ENCODE measurements at places on chromosomes 1 and 21. TPM values are rescaled to one million over a fixed set of nuclear protein-coding genes. Genes with fewer than 3 reads are reported as not detected.

DNA sequence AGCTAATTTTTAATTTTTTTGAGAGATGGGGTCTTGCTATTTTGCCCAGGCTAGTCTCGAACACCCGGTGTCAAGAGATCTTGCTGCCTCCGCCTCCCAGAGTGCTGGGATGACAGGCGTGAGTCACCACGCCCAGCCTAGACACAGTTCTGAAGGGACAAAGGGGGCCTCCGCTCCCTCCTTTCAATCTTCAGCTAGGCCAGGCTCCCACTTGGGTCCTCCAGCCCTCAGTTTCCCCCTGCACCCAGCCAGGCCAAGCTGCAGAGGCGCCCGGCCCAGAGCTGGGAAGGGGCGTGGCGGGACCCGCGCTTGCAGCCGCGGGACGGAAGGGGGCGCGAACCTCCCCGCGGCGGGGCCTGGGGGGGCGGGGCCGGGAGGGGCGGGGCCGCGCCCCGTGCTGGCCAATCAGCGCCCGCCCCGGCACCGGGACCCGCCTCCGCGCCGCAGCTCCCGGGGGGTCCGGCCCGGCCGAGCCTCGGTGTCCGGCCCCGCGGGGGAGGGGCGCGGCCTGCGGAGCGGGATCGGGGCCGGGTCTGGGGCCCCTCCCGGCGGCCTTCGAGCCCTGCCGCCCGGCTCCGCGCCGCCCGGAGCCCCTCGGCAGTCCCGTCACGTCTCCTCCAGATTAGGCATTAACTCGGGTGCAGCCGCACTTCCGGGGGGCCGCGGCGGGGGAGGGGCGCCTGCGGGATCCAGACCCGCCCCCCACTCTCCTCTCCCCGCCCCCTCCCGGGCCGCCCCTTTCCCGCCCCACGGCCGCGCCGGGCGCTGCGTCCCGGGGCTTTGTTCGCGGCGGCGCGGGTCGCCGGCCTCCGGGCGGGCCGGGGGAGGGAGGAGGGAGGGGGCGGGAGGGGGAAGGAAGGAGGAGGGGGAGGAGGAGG lies 559 bp upstream of the AGRN start:
- DNase-seq, result peak; percentile 88

GRCh38 chr1:37808369-37809319 lies 636 bp upstream of the YRDC start:
- DNase-seq, result peak; percentile 64

The TBX19 gene
- total RNA-seq, result 2.9 TPM

GRCh38 chr21:45859762-45860357 lies 121.7 kb upstream of the COL6A1 start:
- DNase-seq, result no peak

The RAB42 gene
- total RNA-seq, result not detected

DNA sequence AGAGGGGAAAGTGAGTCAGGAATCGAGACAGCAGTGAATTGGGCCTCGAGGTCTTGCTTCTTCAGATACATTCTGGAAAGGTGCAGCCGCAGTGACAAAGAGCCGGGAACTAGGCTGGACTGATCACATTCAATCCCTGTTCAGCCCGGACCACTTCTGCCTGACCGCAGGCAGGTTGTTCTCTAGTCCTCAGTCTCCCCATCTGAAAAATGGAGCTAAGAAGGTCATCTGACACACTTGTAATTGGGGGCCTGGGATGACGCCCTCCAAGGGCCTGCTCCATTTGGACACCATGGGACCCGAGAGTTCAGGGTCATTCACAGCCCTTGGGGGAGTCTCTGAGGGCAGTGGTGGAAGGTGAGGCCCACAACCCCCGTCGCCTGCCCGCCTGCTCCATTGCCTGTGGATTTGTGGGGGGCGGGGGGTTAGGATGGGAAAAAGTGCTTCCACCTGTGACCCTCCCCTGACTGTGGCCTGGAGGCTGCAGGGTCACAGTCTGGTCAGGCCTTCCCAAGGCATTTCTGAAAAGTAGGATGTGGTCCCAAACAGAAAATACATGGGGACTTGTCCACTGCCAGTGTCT lies 87.9 kb upstream of the CSF3R start:
- DNase-seq, result no peak
